Posterior vena cava (tissue), 2 donors: ENCODE measurements at places on chromosomes 3 and 15. TPM values are rescaled to one million over a fixed set of nuclear protein-coding genes. Genes with fewer than 3 reads are reported as not detected.

TMEM207 gene
- not detected for total RNA-seq

FGF7 gene
- 125 TPM for total RNA-seq

CCK gene
- not detected for total RNA-seq

DPPA2 gene
- not detected for total RNA-seq

BRK1 gene
- 98.9 TPM for total RNA-seq

IL17RB gene
- total RNA-seq: 0.46 TPM

RGMA gene
- 20.3 TPM for total RNA-seq

GOLGA8O gene
- 1.5 TPM for total RNA-seq

PLSCR2 gene
- 0.43 TPM for total RNA-seq

CNTN4 gene
- 48.3 TPM for total RNA-seq

LMAN1L gene
- total RNA-seq: not detected

PLD1 gene
- 30.9 TPM for total RNA-seq

POC1A gene
- 1.7 TPM for total RNA-seq

OR4F6 gene
- total RNA-seq: not detected

ST6GAL1 gene
- total RNA-seq: 53.3 TPM

MEX3B gene
- 2.4 TPM for total RNA-seq

CDCP1 gene
- 3.9 TPM for total RNA-seq

RHCG gene
- total RNA-seq: not detected

PLA1A gene
- total RNA-seq: 2.7 TPM

RYR3 gene
- 9.7 TPM for total RNA-seq

CCDC13 gene
- total RNA-seq: 2.7 TPM

PLAAT1 gene
- total RNA-seq: 3.7 TPM

FBXW12 gene
- total RNA-seq: not detected

LYZL4 gene
- not detected for total RNA-seq

TMCO5A gene
- not detected for total RNA-seq

SYNPR gene
- total RNA-seq: not detected

KIAA1143 gene
- 27.2 TPM for total RNA-seq

CYP8B1 gene
- 0.14 TPM for total RNA-seq

PEAK1 gene
- 78.6 TPM for total RNA-seq

NAALADL2 gene
- 12.3 TPM for total RNA-seq

GPR176 gene
- 24.2 TPM for total RNA-seq

ADGRG7 gene
- not detected for total RNA-seq

TNFAIP8L3 gene
- total RNA-seq: 57.0 TPM

EFCC1 gene
- total RNA-seq: 1.3 TPM

ITIH3 gene
- total RNA-seq: 14.8 TPM

RLBP1 gene
- total RNA-seq: not detected

SNX22 gene
- total RNA-seq: not detected

AKAP13 gene
- 214 TPM for total RNA-seq

LRRC31 gene
- not detected for total RNA-seq

PP2D1 gene
- not detected for total RNA-seq

FBXO40 gene
- 0.83 TPM for total RNA-seq

UACA gene
- total RNA-seq: 86.6 TPM

HYAL2 gene
- total RNA-seq: 130 TPM

SLC27A2 gene
- total RNA-seq: 1.1 TPM

LSG1 gene
- total RNA-seq: 20.7 TPM

EOMES gene
- total RNA-seq: 0.24 TPM

LPP gene
- total RNA-seq: 1,601 TPM

PLA2G4F gene
- total RNA-seq: not detected

CTXN2 gene
- not detected for total RNA-seq

UNC13C gene
- 0.14 TPM for total RNA-seq

IL12A gene
- 0.38 TPM for total RNA-seq
